ENCODE measurements at places on chromosomes 3 and 15.
A peak's percentile ranks its signal among the peaks of the same experiment; 100 is the strongest.

GRCh38 chr15:67746022-67746421 is 79.3 kb upstream of the SKOR1 start:
- DNase-seq = peak; percentile 77

DNA sequence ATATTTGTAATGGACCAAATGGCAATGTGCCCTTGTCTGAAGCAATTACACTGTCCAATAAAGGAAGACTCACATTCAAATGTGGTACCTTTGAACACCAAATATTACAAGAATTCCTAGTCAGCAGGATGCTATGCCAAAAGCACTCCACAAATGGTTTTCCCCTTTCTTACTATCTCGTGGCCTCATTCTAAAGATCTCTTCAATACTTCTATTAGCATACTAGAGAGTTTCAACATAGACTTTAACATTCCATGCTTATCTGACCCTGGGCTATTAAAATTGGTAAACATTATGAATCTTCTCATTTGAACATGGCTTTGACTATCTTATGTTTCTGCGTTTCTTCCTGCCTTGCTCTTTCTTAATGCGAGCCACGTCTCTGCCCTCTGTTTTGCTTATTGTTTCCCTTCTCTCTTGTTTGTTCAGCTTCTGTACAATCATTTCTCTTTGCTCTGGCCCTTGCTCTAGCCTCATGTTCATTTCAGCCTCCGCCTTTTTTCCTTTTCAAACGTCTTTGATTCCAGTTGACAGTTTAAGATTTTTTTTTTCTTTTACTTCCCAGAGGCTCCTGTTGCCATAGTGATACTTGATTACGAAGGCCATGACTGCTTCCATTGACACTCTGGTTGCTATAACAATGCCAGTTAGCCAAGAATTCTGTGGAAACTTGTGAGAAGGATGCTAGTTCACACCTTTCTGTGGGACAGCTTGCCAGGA is 49.5 kb upstream of the SLC9A9 start:
- DNase-seq = peak; percentile 67

DNA sequence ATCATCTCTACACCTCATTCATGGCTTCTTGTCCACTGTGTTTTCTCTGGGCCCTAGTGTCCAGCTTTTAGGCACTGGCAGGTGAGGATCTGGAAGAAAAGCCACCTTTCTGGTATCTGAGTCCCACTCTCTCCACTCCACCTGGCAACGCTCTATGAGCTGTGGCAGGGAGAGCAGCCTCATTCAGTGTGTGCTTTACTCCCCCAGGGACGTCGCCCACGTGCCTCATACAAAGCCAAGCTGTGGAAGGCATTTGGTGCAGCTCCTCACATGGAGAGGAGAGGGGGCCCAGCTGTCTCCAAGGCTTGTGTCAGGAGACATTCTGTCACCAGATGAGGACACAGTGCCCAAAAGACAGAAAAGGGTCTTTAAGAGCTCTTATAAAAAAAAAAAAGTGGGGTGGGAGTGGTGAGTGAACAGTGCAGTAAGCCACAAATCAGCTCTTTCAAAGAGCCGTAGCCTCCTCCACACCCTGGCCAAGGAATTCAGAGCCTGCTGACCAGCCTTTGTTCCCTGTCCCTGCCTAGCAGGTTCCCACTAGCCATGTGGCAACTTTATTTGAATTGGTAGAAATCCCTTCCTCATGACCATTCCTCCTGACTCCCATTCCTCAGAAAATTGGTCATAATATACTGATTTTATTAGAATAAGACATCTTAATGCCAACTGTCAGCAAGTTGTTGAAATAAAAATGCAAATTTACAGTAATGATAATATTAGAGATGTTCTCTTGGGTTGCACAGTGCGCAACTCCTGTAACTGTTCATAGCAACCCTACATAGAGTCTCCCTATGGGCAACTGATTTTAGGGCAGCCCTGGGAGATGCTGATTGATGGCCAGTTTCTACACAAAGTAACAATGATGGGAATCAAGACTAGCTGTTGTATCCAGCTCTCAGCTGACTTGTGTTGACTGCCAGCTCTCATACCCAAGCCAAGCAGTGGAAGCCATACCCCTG is 29.5 kb downstream of the GALNT15 start:
- DNase-seq = no peak

DNA sequence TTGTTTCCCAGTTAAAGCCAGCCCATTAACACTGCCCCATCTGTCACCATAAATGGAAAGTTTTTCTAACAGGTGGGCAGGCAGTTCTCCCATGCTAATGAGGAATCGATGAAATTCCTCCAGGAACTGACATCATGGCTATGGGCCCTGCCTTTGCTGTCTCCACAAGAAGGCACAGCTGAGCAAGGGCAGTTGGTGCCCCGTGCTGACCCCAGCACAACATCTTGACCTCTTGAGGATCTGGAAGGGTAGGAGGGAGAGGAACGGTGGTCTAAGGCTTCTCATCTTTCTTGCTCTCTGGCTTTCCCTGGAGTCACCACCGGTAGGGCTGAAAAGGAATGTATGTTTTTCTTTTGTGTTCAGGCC is 46.7 kb downstream of the CHCHD6 start:
- DNase-seq = no peak

DNA sequence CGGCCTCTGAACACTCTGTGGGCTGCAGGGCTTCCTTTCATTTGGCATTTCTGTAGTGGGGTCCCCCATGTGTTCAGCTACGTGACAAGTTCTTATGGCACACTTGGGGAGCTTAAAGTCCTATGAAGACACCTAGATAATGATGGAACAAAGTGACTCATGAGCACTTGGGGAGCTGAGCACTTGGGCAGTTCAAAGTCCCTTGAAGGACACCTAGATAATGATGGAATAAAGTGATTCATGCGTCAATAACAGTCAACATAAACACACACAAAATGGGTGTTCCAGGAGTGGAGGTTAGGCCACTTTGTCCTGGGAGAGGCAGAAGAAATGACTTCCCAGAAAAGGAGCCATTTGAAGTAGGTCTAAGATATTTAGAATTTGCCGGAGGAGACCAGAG is 66.6 kb downstream of the LDHAL6B start:
- DNase-seq = no peak

GRCh38 chr15:42065033-42065432 is 29.3 kb downstream of the PLA2G4D start:
- DNase-seq = no peak

GRCh38 chr15:87118846-87119245 is 1039.2 kb downstream of the AGBL1 start:
- no peak for DNase-seq

DNA sequence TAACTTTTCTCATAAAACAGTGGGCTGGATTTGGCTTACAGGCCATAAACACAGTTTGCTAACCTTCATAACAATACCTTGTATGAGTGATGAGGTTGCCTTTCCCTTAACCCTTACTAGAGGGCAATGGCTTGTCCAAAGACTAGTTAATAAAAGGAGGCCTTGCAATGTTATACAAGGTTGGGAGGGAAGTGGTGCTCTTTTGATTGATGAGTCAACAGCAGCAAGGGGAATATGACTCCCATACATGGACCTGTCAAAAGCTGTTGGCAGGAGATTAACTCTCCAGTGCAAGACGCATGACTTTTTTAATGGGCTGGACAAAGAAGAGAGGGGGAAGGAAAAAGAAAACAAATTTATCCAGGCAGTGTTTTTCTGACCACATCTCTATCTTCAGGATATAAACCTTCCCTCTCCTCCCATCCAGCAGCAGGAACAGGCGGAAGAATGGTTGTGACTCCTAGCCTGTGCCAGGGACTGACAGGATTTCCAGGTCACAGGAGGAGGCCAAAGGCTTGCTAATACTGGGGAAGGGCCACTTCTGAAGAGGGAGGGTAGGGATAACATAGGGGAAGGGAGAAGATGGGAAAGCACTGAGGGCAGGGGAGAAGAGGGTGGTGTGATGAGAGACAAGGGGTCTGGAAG is 35.2 kb upstream of the ARL14 start:
- peak; percentile 5 for DNase-seq

- no peak for DNase-seq
Observed at GRCh38 chr3:90010341-90010740, 902.9 kb downstream of the EPHA3 start.

DNA sequence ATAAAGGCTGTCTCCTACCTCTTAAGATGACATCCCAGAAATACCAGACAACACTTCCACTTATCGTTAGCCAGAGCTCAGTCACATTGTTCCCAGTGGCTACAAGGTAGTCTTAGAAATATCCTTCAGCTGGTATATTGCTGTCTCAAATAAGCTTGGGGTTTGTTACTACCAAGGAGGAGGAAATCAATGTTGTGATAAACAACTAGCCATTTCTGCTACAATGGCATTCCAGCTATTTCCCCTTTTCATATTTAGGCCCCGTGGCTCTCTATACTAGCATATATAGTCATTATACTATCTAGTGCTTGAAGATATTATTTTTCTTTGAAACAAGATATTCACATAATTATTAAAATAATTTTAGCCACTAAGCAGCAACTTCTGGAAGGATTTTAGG is 56.5 kb downstream of the VPS8 start:
- no peak for DNase-seq

DNA sequence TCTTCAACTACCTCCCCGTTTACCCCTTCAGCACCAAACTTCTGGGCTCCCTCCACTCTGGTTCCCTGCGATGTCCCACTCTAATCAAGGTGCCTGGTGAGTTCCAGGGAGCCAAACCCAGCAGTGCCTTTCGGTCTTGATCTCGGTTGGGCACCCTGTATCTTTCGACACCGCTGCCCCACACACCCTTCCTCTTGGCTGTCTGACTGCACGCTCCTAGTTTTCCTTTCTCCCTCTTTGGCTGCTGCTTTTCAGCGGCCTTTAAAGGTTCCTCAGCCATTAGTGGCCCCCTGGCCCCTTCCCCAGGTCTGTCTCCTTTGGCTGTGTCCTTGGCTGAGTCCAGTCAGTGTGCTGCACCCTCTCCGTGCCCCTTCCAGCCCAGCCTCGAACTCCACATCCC is 784 bp downstream of the TTLL3 start:
- peak; percentile 20 for DNase-seq

- peak; percentile 41 for DNase-seq
Observed at GRCh38 chr3:156395961-156396710, 158.8 kb downstream of the SSR3 start.

- DNase-seq = peak; percentile 27
Observed at GRCh38 chr15:33788906-33789540, 179.3 kb upstream of the CHRM5 start.

GRCh38 chr15:38374029-38374428 is 79.9 kb upstream of the FAM98B start:
- DNase-seq = no peak

DNA sequence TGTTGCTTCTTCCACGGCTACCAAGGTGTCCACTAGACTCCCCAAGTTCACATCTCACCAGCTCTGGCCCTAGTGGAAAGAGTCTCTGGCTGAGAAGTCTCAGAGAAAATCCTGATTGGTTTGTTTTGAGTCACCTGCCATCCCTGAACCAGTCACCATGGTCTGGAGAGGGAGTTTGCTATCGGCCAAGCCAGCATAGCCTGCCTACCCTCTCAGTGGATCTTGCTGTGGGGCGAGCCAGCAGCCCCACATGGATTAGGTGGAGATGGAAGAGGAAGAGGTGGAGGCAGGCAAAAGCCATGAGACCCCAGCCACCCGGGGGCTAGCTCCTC is 48.1 kb upstream of the FLNB start:
- no peak for DNase-seq
